ENCODE measurements at places on chromosomes 5 and 9.

GRCh38 chr9:80596579-80596978 is 1024.8 kb downstream of the TLE4 start:
- DNase-seq, result no peak

DNA sequence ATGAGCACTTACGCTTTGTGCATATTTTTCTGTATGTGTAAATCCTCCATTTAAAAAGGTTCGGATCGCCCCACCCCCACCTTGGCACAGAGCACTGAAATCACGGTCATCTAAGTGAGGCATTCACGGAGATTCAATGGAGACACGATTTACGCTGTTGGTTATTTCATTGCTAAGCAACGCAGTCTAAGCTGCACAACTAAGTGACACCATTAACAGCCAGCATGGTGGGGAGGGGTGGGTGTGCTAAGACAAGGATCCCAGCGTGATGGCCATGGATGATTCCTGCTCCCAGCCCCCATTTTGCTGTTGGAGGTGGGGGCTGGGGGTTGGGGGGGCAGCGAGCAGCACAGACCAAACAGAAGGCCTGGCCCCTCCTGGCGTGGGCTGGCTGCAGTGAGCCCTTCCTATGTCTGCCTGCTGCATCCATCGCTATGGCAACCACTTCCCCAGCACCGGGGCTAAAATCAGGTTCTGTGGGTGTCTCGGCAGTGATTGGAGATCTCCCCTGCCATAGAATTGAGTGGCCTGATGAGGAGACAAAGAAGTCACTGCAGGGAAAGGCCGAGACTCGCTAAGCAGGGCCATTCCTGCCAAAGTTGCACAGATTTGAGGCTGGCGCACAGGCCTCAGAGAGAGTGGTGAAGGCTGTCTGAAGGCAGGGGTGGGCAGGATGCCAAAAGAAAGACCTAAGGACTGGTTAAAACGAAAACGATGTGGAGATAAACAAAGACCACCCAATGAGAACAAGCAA is 14.3 kb upstream of the MARCHF6 start:
- no peak for DNase-seq

GRCh38 chr5:117131048-117131679 is 556.5 kb upstream of the SEMA6A start:
- DNase-seq, result no peak

GRCh38 chr5:54717870-54718269 is 200.3 kb downstream of the SNX18 start:
- DNase-seq, result peak; percentile 47

DNA sequence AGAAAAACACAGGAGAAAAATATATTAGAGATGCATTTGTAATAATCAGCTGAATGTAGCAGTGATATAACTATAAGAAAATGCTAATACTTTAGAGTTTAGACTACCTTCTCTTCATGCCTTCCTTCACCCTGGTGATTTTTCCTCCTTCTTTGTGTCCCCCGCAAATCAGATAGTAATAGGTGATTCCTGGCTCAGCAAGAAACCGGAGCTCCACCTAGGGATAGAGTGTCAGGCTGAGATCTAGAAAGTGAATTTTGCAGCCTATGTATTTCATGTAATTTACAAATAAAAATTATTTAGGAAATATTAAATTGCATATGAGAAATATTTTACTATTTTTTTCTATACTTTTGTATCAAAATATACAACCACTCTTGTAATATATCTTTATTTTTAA is 109.8 kb upstream of the ST8SIA4 start:
- DNase-seq, result no peak

- DNase-seq, result no peak
Measured at GRCh38 chr9:92190536-92190790, 75.2 kb upstream of the SPTLC1 start.

- DNase-seq, result no peak
Measured at GRCh38 chr5:68250661-68251298, 35.2 kb downstream of the PIK3R1 start.

Data from T-helper 2 cell treated with Interferon-gamma antibody and Interleukin-4, amounts not matched to agents 5 μg/mL and 100 μg/mL, for 36 hours (primary cell).